ENCODE measurements at places on chromosomes 4 and X.

DNA sequence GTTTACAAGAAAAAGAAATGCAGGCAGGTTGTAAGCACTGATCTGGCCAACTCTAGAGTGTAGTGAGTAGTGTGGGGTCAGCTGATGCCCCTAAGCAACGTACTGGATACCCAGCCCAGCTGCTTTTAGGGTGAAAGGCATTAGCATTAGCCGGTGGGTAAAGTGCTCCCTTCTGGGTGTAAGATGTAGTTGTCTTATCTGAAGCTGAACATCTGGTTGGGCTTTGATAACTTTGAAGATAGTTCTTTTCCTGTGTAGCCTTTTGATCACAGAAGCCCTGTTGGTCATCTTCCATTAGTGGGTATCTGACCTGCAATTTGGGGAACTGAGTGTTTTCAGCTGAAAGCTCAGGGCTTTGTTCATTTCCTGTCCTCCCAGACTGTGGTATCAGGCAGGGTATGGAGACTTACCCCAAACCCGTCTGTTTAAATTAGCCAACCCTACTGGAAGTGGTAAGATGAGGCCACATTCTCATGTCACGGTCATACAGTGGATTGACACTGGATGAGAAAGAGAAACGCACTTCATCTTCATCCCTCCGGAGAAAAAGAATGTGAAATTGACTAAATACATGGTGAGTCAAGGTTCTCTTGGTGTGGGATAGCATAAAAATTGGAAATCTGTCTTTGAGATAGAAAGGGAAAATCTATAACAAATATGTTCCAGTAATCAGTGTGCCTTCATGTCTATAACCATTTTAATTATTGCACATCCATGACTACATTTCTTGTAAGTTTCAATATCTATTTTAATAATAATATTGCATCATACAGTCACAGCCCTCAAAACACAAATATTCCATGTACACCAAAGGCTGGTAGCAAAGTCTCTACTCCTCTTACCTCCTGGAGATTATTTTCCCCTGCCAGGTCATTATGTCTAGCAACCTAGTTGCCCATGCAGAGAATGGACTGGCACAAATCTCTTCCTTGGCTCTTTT is 8.7 kb downstream of the RHOH start:
- no peak for DNase-seq

DNA sequence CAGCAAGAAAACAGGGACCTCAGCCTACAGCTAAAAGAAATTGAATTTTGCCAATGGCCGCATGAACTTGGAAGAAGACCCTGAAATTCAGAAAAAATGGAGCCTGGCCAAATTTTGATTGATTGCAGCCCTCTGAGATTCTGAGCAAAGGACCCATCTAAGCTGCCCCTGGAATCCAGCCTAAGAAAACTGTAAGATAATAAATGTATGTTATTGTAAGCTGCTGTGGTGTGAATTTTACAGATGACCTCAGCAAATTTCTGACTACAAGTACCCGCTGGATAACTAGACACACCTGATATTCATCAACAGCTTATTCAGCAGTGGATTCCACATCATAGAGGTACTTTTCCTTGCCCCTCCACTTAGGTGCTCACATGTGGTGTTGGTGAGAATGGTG is 119.5 kb upstream of the EPHA5 start:
- no peak for DNase-seq

DNA sequence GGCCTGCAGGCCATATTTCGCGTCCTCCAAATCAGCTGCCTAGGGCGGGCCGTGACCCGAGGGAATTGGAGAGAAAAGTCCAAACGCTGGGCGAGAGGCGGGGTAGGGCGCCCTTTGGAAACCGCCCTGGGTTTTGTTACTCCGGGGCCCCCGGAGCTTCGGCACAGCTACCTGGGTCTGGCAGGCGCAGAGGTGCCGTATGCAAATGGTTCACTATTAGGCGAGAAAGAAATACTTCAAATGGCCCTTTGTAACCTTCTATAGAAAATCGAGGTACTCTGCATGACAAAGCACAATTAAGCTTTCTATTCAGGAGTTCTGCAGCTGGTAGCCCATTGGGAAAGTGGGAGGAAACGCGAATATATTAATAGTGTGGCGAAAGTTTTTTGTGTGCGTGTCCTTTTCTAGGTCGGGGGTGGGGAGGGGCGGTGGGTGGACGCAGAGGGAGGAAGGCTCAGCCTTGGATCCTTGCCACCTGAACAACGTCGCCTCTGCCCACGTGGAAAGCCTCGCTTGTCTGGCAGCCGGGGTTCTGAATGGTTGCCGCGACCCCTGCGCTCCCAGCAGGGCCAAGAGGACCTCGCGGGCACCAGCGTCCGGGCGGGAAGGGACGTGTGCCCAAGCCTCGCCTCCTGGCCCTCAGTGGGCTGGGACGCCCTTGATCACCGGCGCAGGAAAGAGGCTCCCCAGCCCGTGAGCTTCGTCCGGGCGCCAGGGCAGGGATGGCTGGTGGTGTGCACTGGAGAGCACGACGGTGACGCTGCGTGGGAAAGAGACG is 9.5 kb downstream of the GSX2 start:
- no peak for DNase-seq

GRCh38 chrX:50680990-50681389 is 133.0 kb downstream of the SHROOM4 start:
- no peak for DNase-seq

DNA sequence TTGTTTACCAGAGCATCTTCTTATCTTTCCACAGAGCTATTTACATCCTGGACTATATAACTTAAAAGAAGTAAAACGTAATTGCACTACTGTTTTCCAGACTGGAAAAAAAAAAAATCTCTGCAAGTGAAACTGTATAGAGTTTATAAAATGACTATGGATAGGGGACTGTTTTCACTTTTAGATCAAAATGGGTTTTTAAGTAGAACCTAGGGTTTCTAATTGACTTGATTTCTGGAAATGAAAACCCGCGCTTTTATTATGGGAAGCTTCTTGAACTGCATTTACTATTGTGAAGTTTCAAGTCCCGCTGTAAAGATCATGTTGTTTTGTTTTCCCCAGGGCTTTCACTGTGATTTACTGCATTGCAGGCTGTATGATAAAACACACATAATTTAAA is 162.7 kb downstream of the STIM2 start:
- DNase-seq: no peak

GRCh38 chr4:18440527-18441202 is 419.1 kb upstream of the LCORL start:
- DNase-seq: no peak

DNA sequence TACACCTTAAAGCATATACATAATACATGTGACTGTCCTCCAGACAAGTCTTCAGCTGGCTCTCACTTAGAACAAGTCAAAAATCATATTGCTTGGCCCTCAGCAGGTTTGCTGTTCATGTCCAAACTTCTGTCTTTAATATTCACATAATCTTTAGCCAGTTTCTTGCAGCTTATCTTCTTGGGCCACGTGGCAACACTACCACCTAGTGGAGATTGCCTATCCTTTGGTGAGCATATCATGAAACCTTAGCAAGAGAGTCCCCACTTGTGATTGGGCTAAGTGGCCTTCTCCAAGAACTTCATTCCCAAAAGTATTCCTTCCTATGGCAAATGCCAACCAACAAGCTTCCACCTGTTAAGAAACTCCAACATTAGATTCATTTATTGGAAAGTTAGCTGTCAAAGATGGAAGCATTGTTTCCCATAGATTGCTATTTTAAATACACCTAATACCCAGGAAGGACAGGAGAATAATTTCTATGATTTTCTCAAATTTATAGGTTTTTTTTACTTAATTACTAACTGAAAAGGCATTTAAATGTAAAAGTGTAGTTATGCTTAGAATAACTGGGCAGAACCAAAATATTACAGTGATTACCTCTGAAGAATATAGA is 231.9 kb upstream of the INTU start:
- DNase-seq: peak; percentile 85

GRCh38 chrX:70554081-70554480 is 109.4 kb downstream of the DLG3 start:
- DNase-seq: peak; percentile 41

GRCh38 chr4:42608551-42608950 is 48.4 kb downstream of the ATP8A1 start:
- DNase-seq: peak; percentile 1

DNA sequence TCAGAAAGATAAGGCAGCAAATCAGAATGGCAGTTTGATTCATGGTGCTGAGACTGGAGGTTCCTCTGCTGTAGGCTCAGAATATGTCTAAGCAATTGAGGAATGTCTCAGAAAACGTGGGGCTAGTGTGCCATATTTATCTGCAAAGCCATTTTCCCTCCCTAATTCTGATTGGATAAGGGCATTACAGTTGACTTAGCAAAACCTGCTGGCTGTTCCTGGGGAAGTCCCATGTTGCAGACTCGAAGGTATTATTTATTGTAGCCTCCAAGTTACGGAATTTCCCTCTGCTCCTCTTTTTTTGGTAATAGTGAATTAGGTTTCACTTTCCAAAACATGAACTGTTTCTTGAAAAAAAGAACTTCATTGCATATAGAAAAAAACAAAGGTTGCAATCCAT is at the start of gene CXCL10:
TSS of gene CXCL10 (minus strand) at position 109 of the 400 bp plus-strand sequence. CDS start at position 43, 66 bp downstream.
- DNase-seq: no peak

All from astrocyte of the spinal cord (primary cell).